ENCODE measurements at places on chromosomes 6 and 20.

DNA sequence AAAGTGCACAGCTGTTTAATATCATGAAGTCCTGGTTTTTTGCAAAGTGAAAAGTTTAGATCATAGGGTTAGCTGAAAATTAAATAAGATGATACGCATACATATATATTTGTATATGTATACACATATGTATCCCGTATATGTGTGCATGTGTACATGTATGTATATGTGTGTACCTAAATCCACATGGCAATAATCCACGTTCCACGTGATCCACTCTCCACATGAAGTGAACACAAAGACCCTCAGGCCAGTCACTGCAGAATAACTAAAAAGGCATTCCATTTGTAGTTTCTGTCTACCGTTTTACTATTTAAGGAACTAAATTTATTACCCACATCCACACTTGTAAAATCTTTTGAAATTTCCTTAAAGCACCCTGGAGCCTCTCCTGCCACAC, 294.9 kb downstream of the FOXA2 start:
- ATAC-seq, result no peak

DNA sequence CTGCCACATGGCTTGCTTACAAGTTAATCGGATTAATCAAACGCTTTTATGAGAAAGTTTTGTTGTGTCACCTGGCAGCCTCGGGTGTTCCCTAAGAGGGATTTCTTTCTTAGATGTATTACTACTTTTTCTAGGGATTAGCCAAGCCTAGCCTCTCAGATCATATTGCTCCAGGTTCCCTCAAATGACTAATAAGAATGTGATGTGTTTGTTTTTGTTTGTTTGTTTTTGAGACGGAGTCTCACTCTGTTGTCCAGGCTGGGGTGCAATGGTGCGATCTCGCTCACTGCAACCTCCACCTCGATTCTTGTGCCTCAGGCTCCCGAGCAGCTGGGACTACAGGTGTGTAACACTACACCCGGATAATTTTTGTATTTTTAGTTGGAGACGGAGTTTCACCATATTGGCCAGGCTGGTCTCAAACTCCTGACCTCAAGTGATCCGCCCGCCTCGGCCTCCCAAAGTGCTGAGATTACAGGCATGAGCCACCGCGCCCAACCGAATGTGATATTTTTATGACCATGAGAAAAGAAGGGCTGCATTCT, 977 bp downstream of the HMGN4 start:
- ATAC-seq, result no peak

DNA sequence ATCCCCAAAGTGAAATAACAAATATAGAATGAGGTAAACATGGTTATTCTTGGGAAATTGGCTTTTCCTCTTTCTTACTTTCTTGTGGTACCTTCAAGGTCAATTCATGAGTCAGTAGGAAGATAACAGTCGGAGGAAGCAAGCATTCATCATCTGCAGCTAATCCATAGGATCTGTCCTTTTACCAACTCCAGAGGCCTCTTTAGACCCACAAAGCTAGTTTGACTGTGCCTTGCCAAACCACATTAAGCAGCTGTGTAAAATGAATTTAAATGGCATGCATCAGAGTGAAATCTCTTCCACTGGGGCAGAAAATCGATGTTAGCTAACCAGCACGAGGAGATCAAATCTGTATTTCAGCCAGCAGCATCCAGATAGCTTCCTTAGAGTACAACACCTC, 171.3 kb downstream of the TMEM242 start:
- ATAC-seq, result no peak

DNA sequence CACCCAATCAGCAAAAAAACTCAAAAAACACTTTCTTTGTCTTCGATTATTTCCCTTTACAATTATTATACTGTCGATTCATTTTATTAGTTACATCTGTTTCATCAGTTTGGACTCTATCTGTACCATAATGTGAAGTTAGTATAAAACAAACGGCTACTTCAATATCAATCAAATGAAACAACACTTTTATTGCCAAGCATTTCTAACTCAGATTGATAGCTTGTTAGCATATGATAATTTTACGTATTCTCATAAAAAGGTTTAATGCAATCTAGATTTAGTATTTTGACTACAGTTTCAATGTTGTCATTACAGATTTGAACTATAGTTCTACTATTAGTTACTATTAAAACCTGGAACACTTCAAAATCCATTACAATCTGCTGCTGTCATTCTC, 149.3 kb downstream of the PTPRK start:
- no peak for ATAC-seq

- ATAC-seq, result peak; percentile 30
These were observed 104.9 kb downstream of the GJA10 start for GRCh38 chr6:89999154-89999553.

All from activated CD4-positive, CD25-positive, alpha-beta regulatory T cell treated with anti-CD3 and anti-CD28 coated beads, Interleukin-2, amount 50 U/mL, for 24 hours (primary cell).